PC-3 (cell line): ENCODE measurements at places on chromosomes 12 and 14.
A peak's percentile ranks its signal among the peaks of the same experiment; 100 is the strongest.

DNA sequence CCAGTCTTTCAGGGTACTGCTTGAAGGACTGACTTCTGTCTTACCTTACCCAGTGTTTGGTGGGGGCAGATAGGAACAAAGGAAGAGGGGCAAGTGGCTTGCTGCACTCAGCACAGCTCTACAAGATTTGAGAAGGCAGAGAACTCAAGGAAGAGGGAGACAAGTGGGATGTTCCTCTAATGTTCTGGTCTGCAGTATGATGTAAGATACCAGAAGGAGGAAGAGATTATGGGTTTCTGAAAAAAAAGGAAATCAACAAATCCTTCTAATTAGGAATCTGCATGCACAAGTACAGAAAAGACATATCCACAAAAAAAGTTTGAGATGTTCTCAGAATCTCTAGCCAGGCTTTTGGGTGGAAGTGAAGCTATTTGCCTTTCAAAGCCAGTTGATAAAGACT, 37.1 kb downstream of the USP15 start:
- no peak for DNase-seq
- H3K4me1 ChIP-seq, result no peaks in the 10 kb centered on the region
- H3K27me3 ChIP-seq, result no peaks in the 10 kb centered on the region
- H3K36me3 ChIP-seq, result peaks cover 27% of the 10 kb centered on the region

GRCh38 chr14:87148655-87149054, 844.3 kb downstream of the GALC start:
- no peak overlapping the region for H3K27ac ChIP-seq
- no peak overlapping the region for H3K4me3 ChIP-seq
- DNase-seq, result no peak
- no peaks in the 10 kb centered on the region for H3K36me3 ChIP-seq
- H3K27me3 ChIP-seq, result no peaks in the 10 kb centered on the region; the same call in 1 of the 2 replicates

- no peak overlapping the region for H3K27ac ChIP-seq
- H3K4me1 ChIP-seq, result peaks cover 5% of the 10 kb centered on the region; the same call in 1 of the 2 replicates
- H3K27me3 ChIP-seq, result no peaks in the 10 kb centered on the region
- no peak overlapping the region for H3K4me3 ChIP-seq
- no peak for DNase-seq
Measured at GRCh38 chr12:122661246-122661645, 41.9 kb downstream of the HCAR2 start.

GRCh38 chr12:108801736-108802100, 55.7 kb downstream of the SSH1 start:
- peaks cover 6% of the 10 kb centered on the region for H3K4me1 ChIP-seq
- no peaks in the 10 kb centered on the region for H3K27me3 ChIP-seq
- H3K36me3 ChIP-seq, result peaks cover 75% of the 10 kb centered on the region
- no peak overlapping the region for H3K27ac ChIP-seq

DNA sequence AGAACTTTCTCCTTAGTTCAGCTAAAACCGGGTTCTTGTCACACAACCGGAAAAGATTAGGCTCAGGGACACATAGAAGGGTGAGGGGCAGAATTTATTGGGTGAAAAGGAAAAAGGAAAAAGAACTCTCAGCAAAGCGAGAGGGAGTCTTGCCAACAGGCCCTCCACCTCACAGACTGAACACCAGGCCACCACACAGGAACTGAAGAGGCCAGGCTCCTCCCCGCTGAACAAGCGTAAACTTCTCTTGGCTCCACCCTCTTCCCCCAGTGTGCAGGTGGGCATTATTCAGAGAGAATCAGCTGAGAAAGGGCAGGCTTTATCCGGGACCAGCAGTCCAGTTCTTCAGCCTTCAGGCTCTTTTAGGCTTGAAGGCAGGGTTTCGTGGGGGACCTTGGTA, 125.6 kb upstream of the FGD4 start:
- peaks cover 27% of the 10 kb centered on the region for H3K4me1 ChIP-seq
- no peaks in the 10 kb centered on the region for H3K27me3 ChIP-seq
- no peaks in the 10 kb centered on the region for H3K36me3 ChIP-seq
- no peak overlapping the region for H3K4me3 ChIP-seq
- DNase-seq, result no peak

DNA sequence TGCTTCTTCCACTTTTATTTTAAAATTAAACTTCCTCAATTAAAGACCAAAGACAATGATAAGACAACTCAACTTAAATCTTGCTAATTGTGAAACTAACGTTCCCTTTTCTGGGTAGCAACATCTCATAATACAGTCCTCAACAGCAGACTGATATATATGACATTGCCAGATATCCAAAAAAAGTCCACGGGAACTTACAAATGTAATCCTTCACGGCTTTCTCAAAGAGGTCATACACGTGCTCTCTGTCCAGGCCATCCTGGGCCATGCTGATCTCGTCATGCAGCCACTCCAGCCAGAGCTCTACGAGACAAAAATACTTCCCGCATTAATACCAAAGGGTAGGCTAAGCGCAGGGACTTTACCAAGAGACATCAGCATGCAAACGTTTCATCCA, 13.3 kb downstream of the SART3 start:
- peaks cover 67% of the 10 kb centered on the region for H3K36me3 ChIP-seq
- no peaks in the 10 kb centered on the region for H3K27me3 ChIP-seq
- no peak overlapping the region for H3K4me3 ChIP-seq
- no peak overlapping the region for H3K27ac ChIP-seq

- peaks cover 23% of the 10 kb centered on the region for H3K4me1 ChIP-seq
- no peaks in the 10 kb centered on the region for H3K27me3 ChIP-seq
- H3K4me3 ChIP-seq, result peak overlapping the region; percentile 28
- DNase-seq, result peak; percentile 96
- peak overlapping the region; percentile 94 for H3K27ac ChIP-seq
Measured at GRCh38 chr14:63677891-63678379, 36.3 kb upstream of the WDR89 start.

DNA sequence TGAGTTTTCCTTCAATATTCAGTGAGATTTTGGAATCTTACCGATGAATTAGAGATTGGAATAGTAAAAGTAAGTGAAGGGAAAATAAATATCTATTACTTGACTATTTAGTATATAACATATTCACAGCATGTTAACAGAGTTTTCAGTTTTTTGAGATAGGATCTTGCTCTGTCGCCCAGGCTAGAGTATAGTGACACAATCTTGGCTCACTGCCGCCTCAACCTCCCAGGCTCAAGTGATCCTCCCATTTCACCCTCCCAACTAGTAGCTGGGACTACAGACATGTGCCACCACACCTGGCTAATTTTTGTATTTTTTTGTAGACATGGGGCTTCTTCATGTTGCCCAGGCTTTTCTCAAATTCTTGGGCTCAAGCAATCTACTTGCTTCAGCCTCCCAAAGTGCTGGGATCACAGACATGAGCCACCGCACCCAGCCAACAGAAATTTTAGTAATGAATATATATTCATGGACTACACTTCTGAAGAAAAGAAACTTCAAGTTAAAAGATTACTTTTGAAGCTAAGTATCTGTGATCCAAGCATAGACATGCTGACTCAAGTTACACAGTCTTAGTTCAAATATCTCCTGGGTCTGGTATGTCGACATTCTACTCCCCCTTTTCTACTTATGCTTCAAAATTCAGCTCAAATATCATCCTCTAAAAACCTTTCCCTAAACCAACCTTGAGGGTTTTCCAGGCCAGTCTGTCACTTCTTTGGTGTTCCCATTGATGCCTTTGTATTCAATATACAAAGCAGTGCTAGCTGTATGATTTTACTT, 13.8 kb downstream of the UBE2N start:
- H3K27ac ChIP-seq, result no peak overlapping the region
- H3K36me3 ChIP-seq, result no peaks in the 10 kb centered on the region
- H3K4me3 ChIP-seq, result no peak overlapping the region

DNA sequence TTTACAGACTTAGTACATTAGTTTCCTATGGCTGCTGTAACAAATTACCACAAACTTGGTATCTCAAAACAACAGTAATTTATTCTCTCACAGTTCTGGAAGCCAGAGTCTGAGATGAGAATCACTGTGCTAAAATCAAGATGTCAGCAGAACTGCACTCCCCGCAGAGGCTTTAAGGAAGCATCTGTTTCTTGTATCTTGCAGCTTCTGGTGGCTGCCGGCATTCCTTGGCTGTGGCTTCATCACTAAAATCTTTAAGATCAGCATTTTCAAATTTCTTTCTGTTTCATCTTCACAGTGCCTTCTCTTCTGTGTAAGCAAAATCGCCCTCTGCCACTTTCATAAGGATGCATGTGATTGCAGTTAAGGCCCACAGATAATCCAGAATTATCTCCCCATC, 9.4 kb downstream of the STON2 start:
- 0 out of 2 replicates have a peak, but pooled peaks cover 3% of the 10 kb centered on the region for H3K36me3 ChIP-seq
- DNase-seq, result no peak
- no peaks in the 10 kb centered on the region for H3K27me3 ChIP-seq
- H3K4me1 ChIP-seq, result peaks cover 2% of the 10 kb centered on the region; the same call in 1 of the 2 replicates
- no peak overlapping the region for H3K4me3 ChIP-seq
- H3K27ac ChIP-seq, result no peak overlapping the region

GRCh38 chr12:114015851-114016250, 49.7 kb upstream of the RBM19 start:
- H3K4me1 ChIP-seq, result peaks cover 7% of the 10 kb centered on the region; the same call in 1 of the 2 replicates
- no peak overlapping the region for H3K4me3 ChIP-seq
- no peaks in the 10 kb centered on the region for H3K36me3 ChIP-seq
- H3K27ac ChIP-seq, result no peak overlapping the region
- DNase-seq, result no peak

DNA sequence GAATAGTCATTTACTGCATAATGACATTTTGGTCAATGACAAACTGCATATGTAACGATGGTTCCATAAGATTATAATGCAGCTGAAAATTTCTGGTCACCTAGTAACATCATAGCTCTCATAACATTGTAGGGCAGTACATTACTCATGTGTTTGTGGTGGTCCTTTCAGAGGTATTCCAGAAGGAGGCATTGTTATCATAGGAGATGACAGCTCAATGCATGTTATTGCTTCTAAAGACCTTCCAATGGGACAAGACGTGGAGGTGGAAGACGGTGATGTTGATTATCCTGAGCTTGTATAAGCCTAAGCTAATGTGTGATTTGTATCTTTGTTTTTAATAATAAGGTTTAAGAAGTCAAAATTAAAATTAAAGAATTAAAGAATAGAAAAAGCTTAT, 43.8 kb upstream of the TSPAN11 start:
- DNase-seq, result no peak
- no peaks in the 10 kb centered on the region for H3K36me3 ChIP-seq
- H3K27ac ChIP-seq, result no peak overlapping the region

DNA sequence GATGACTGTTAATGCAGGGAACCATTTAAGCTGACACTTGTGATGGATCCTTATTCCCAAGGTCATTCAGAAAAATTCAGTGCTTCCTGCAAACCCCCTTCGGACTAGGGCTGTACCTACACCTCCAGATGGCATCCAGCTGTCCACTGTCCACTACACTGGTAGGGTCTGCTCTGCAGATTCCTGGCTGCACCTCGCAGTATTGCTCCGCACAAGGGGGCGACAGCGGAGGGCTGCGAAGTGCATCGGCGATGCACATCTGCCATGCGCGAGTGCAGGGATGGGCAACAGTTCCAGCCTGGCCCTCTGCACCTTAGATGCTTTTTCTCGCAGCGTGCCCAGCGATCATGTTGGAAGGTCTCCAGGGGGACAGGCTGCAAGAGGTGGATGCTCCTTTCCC, 55.5 kb downstream of the KCNA5 start:
- H3K27ac ChIP-seq, result no peak overlapping the region
- H3K4me3 ChIP-seq, result no peak overlapping the region
- H3K4me1 ChIP-seq, result no peaks in the 10 kb centered on the region
- H3K27me3 ChIP-seq, result no peaks in the 10 kb centered on the region
- no peak for DNase-seq

DNA sequence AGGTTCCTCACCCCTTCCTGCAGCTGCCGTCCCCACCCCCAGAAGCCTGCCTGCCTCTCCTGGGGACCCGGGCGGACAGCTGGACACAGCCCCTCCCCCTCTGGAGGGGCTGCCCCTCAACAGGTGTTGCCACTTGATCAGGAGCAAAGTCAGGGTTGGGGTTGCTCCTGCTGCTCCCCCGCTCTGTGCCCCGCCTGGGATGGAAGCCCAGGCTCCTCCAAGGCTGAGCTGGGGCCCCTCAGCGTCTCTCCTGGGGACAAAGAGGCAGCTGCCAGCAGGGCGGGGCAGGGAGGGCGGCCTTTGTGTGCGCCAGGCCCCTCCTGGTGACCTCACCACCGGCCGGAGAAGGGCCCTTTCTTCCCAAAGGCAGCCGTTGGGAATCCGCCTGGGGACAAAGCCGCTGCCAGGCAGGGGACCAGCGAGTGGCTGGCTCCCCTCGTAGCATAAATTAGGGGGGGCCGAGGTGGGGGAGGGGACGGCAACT, 13.7 kb downstream of the TRMT61A start:
- H3K4me3 ChIP-seq, result no peak overlapping the region
- peak overlapping the region; percentile 96 for H3K27ac ChIP-seq
- no peak for DNase-seq

DNA sequence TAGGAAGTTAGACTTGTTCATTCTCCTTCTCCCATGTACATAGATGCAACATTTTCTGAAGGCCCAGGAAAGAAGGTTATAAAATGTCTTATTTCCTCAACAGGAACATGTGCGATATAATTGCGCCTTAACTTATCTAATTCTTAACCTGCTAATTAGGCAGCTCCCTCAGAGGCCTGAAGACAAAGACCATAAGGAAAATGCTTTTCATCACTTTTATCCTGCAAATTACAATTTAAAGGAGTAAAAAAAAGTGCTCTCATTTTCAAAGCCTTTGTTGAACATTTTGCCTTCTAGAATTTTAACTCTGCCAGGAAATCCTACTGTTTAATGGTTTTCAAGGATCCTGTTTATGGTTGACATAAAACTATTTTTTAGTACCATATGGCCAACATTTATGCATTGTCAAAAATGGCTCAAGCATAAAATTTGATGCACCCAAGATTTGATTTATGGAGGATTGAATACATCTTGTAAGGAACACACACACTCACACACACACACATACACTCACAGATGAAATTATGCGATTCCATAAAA, 660.4 kb upstream of the TMEM132C start:
- no peaks in the 10 kb centered on the region for H3K36me3 ChIP-seq
- peaks cover 43% of the 10 kb centered on the region for H3K27me3 ChIP-seq
- DNase-seq, result no peak
- H3K27ac ChIP-seq, result no peak overlapping the region
- H3K4me1 ChIP-seq, result no peaks in the 10 kb centered on the region

DNA sequence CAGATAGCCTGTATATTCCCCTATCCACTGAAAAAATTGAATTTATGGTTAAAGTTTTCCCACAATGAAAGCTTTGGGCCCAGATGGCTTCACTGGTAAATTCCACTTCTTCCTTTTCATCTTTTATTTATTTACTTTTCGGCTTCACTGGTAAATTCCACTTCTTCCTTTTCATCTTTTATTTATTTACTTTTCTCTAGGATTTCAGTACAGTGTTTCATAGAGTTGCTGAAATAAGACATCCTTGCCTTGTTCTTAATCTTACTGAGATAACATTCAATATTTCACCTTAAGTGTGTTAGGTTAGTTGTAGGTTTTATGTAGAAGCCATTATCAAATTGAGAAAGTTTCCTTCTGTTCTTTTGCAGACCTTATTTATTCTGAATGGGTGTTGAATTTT, 18.9 kb upstream of the KLRG1 start:
- H3K4me1 ChIP-seq, result no peaks in the 10 kb centered on the region
- no peak overlapping the region for H3K4me3 ChIP-seq
- H3K27me3 ChIP-seq, result no peaks in the 10 kb centered on the region
- no peak for DNase-seq
- no peak overlapping the region for H3K27ac ChIP-seq

GRCh38 chr12:25276199-25276937, 25.6 kb upstream of the KRAS start:
- peaks cover 7% of the 10 kb centered on the region; the same call in 1 of the 2 replicates for H3K27me3 ChIP-seq
- H3K4me1 ChIP-seq, result peaks cover 5% of the 10 kb centered on the region
- H3K4me3 ChIP-seq, result no peak overlapping the region
